ENCODE measurements at places on chromosomes 3 and 15. TPM values are rescaled to one million over a fixed set of nuclear protein-coding genes. Genes with fewer than 3 reads are reported as not detected.

DNA sequence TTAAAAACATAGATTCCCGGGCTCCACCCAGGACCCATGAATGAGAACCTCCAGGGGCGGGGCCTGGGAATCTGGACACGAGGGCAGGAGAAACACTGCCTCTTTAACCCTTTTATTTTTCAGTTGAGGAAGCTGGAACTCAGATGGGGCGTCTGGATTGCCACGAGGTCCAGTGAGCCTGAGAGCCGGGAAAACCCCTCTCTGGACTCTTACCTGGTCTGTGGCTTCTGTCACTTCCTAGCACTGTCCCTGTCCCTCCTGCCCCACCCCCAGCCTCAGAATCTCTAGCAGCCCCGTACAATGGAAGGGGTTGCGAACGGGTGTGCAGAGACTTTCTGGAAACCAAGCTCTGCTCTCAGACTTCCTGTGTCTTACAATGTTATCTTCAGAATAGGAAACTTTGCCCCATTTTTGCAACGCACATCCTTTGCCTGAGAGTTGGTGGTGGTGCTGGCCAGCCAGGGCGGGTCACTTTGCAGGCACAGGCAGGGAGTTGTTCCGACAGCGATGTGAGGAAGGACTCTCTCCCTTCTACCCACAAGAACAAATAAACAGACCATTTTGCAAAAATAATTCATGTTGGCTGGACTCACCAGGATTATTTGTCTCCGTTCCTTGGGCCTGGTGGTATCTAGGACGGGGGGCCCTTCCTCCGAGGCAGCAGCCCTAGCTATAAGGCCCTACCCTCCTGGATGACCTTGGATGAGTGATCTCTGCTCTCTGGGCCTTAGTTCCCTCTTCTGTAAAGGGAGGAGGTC lies 59.1 kb downstream of the SMAD6 start:
- no peak for DNase-seq
- peaks cover 28% of the 10 kb centered on the region for H3K27me3 ChIP-seq
- peaks cover 5% of the 10 kb centered on the region for H3K4me1 ChIP-seq
- H3K27ac ChIP-seq: no peak overlapping the region

DNA sequence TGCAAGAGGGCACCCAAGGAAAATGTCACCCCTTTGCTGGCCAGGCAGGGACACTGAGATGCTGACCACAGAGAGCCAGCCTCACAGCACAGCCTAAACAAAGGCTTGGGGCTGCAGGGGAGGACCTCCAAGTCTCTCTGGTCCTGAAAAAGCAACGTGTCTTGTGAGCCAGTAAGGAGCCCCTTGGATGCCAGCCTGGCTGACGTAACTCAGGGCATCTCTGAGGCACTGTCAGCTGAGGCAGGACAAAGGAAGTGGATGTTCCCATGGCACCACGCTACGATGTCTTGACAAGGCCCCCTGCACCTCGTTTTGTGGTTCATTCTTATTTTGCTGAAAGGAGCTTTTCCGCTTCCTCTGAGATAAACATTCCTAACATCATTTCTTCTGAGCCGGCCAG lies 160.7 kb downstream of the OR4M2 start:
- H3K27ac ChIP-seq: no peak overlapping the region
- no peaks in the 10 kb centered on the region for H3K27me3 ChIP-seq
- peaks cover 14% of the 10 kb centered on the region for H3K4me1 ChIP-seq
- no peak overlapping the region for H3K4me3 ChIP-seq
- DNase-seq: no peak

EEF1AKMT4 gene
- 2.5 TPM for polyA plus RNA-seq

DNA sequence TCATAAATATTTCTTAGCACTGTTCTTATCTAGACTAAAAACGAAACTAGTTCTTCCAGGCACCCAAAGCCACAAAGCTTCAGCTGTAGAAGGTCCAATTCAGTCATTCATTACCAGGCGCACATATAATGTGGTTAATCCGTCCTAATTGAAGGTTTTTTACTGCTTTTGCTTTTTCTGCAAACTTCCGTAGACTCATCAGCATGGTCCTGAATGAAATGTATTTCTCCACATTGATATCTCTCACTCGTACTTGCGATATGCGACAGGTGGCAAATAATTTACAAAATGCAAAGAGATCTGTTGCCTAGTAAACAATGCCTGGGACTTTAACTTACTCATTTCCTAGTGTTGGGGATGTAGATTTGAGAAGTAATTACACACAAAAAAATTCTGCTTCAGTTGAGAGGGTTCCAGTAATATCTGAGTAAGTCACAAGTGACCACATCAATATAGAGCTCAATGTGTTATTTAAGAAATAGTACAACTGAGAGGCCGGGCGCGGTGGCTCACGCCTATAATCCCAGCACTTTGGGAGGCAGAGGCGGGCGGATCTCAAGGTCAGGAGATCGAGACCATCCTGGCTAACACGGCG lies 75.0 kb upstream of the MBNL1 start:
- no peaks in the 10 kb centered on the region for H3K36me3 ChIP-seq
- H3K4me1 ChIP-seq: peaks cover 48% of the 10 kb centered on the region
- H3K27me3 ChIP-seq: no peaks in the 10 kb centered on the region
- peak; percentile 57 for DNase-seq
- peak overlapping the region; percentile 27 for H3K27ac ChIP-seq

ISL2 gene
- 1.8 TPM for polyA plus RNA-seq

DNA sequence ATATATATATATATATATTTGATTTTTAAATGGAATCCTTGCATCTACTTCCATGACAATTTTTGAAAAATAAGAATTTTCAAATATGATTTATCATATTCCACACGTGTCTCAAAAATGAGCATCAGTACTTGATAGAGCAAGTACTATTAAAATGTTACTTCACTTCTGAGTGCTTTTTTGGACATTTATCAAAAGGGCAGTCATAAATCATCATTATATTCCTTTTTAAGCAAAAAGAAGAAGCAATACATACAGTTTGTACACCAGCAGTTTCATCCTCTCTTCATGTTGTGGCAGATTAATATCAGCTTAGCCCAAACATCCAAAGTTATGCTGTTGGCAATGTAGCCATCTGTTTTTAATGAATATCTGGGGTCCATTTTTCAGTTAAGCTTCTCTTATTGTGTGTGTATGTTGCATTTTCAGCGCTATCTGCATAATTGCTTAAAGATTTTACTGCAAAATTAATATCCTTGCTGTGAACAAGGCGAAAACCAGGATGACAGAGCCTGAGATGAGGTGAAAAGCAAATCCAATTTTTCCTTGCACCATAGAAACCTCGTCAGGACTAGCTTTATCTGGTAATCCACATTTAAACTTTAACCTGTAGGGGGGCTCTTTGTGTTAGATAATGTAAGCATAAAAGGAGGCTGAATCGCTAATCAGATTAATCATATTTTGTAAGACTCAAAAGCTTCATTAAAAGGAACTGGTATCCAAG lies 604.9 kb upstream of the AGTR1 start:
- no peak overlapping the region for H3K4me3 ChIP-seq
- no peaks in the 10 kb centered on the region for H3K27me3 ChIP-seq
- DNase-seq: no peak
- H3K4me1 ChIP-seq: no peaks in the 10 kb centered on the region

ATP2B2 gene
- polyA plus RNA-seq: not detected

GNAT1 gene
- not detected for polyA plus RNA-seq

- no peaks in the 10 kb centered on the region for H3K4me1 ChIP-seq
- no peaks in the 10 kb centered on the region for H3K36me3 ChIP-seq
- no peak overlapping the region for H3K4me3 ChIP-seq
These were observed 181.0 kb downstream of the UACA start for GRCh38 chr15:70582143-70582945.

DNA sequence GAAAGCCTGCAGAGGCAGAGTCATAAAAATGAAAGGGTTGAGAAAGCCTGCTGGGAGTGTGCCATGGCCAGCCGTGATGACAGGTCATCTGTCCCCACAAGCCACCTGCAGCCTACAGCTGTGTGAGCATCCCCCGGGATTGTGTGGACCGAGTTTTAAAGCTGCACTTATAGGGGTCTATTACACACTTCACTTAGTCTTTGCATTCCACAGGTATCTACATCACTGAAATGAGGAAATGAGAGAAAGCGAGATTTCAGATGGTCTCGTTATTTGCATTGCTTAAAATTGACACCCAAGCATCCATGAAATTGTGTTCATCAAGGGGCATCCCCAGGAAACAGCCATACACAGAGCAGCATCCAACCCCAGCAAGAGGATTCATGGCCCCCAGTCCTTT lies 137.6 kb upstream of the TRIM42 start:
- DNase-seq: peak; percentile 4
- no peak overlapping the region for H3K4me3 ChIP-seq
- H3K27me3 ChIP-seq: no peaks in the 10 kb centered on the region
- H3K4me1 ChIP-seq: peaks cover 13% of the 10 kb centered on the region
- no peaks in the 10 kb centered on the region for H3K36me3 ChIP-seq

FETUB gene
- polyA plus RNA-seq: not detected

PROS1 gene
- not detected for polyA plus RNA-seq

LMOD3 gene
- polyA plus RNA-seq: not detected

CDC25A gene
- 0.22 TPM for polyA plus RNA-seq

CIB1 gene
- 157 TPM for polyA plus RNA-seq

KLHL40 gene
- not detected for polyA plus RNA-seq

CD276 gene
- not detected for polyA plus RNA-seq

GRCh38 chr3:13194285-13195209 lies 121.3 kb upstream of the IQSEC1 start:
- H3K27me3 ChIP-seq: peaks cover 8% of the 10 kb centered on the region
- H3K4me3 ChIP-seq: no peak overlapping the region
- H3K36me3 ChIP-seq: no peaks in the 10 kb centered on the region
- DNase-seq: no peak
- no peak overlapping the region for H3K27ac ChIP-seq

- H3K27me3 ChIP-seq: peaks cover 3% of the 10 kb centered on the region
- H3K4me3 ChIP-seq: peak overlapping the region; percentile 92
- H3K36me3 ChIP-seq: no peaks in the 10 kb centered on the region
These were observed 2.0 kb downstream of the FOXP1 start for GRCh38 chr3:71581457-71582035.

MITF gene
- polyA plus RNA-seq: 0.10 TPM

TUSC7 gene
- polyA plus RNA-seq: not detected

PLD1 gene
- not detected for polyA plus RNA-seq

DNA sequence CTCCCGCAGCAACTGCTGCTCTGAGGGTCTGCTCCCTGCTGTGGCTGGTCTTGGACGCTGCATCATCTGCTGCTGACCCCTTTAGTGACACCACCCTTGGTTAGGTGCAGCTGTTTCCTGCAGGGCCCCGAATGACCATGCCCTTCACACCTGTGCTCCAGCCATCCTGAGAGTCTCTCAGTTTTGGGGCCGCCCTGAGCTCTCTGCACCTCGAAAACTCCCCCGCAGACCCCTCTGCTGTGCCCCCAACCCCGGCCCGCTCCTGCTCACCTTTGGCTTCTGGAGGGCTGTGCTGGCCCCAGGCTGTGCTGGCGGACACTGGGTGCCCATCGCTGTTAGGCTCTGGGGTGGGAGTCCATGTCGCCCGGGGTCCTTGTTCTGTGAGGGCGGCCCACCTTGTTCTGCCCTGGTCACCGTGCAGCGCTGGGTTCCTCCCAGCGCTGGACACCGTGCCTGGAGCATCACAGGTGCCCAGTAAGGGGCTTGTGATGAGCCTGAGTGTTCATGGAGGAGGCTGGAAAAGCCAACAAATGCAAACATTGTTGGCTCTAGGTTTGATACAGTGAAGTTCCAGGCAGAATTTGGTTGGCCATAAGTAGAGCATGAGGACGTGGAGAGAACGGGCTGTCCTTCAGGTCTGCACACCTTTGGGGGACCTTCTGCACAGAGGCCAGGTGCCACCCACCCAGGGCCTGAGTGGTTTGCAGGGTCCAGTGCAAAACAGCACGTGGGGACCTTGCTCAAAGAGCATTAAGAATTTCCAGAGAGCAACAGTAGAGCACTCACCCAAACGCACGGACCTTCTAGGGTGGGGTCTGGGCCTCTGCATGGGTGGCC lies 12.3 kb downstream of the ABTB1 start:
- peaks cover 6% of the 10 kb centered on the region for H3K36me3 ChIP-seq
- H3K27ac ChIP-seq: no peak overlapping the region
- no peak overlapping the region for H3K4me3 ChIP-seq
- no peaks in the 10 kb centered on the region for H3K27me3 ChIP-seq
- no peak for DNase-seq

- no peak overlapping the region for H3K4me3 ChIP-seq
- no peaks in the 10 kb centered on the region for H3K36me3 ChIP-seq
- no peaks in the 10 kb centered on the region for H3K4me1 ChIP-seq
- no peak overlapping the region for H3K27ac ChIP-seq
- no peaks in the 10 kb centered on the region for H3K27me3 ChIP-seq
- DNase-seq: no peak
These were observed 260.7 kb downstream of the THSD4 start for GRCh38 chr15:71375934-71376333.

DNA sequence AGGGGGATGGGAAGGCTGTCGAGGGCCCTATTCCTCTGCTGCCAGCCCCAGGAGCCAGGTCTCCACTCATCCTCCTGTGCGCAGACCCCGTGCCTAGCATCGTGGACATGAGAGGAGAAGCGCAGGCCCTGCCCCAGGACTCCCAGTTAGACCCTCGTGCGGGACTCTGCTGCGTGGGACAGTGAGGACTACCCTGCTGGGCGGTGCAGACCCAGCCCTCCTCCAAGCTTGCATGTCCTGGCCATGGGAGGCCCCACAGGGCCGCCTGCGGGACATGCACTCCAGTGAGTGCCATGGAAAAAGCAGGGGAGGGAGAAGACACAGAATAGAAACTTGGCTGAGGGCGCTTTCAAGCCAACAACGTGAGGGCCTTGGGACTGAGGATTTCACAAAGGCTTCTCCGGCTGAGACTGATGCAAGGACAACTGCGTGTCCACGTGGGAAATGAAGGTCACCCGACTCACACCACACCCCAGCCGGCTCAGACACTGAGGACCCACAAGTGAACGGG lies 62.6 kb upstream of the IQSEC1 start:
- no peak overlapping the region for H3K27ac ChIP-seq
- H3K4me3 ChIP-seq: no peak overlapping the region
- no peaks in the 10 kb centered on the region for H3K27me3 ChIP-seq
- DNase-seq: no peak
- no peaks in the 10 kb centered on the region for H3K36me3 ChIP-seq

GRCh38 chr3:43093006-43093405 lies 12.9 kb downstream of the POMGNT2 start:
- no peaks in the 10 kb centered on the region for H3K36me3 ChIP-seq
- H3K4me3 ChIP-seq: no peak overlapping the region
- H3K4me1 ChIP-seq: no peaks in the 10 kb centered on the region
- no peaks in the 10 kb centered on the region for H3K27me3 ChIP-seq
- no peak for DNase-seq

DNA sequence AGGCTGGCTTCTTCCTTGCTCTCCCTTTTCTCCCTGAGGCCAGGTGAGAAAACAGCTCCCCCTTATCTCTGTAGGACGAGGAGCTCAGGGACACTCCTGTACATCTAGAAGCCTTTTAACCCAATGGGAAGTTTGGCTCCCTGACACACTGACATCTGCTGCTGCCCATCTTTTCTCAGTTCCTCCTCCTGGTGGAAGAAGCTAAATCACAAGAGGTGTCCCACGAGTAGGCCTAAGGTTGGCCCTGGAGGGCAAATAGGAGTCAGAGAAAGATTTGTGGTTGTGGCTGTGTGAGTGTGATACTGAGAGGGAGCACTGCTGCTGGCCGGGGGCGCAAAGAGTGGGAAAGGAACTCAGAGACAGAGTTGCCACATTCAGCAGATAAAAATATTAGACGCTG lies 49.5 kb downstream of the ARHGAP31 start:
- H3K27me3 ChIP-seq: no peaks in the 10 kb centered on the region
- H3K4me1 ChIP-seq: peaks cover 4% of the 10 kb centered on the region
- peak; percentile 40 for DNase-seq
- no peaks in the 10 kb centered on the region for H3K36me3 ChIP-seq
- H3K27ac ChIP-seq: no peak overlapping the region
- H3K4me3 ChIP-seq: no peak overlapping the region

GRCh38 chr3:60355825-60356224 lies 895.4 kb downstream of the FHIT start:
- no peaks in the 10 kb centered on the region for H3K4me1 ChIP-seq
- no peak overlapping the region for H3K27ac ChIP-seq
- DNase-seq: no peak
- H3K4me3 ChIP-seq: no peak overlapping the region

All from B cell (primary cell).